Psoas muscle (tissue), 8 donors: ENCODE measurements at places on chromosomes 4 and X. TPM values are rescaled to one million over a fixed set of nuclear protein-coding genes. Genes with fewer than 3 reads are reported as not detected.

SYN1 gene
- 1.8 TPM for total RNA-seq

TCEANC gene
- total RNA-seq, result 4.1 TPM

UGT8 gene
- 0.08 TPM for total RNA-seq

KLKB1 gene
- total RNA-seq, result 0.91 TPM

GAGE2A gene
- not detected for total RNA-seq

NOX1 gene
- not detected for total RNA-seq

N4BP2 gene
- total RNA-seq, result 3.0 TPM

NEXMIF gene
- total RNA-seq, result 0.13 TPM
